ENCODE measurements at places on chromosomes 5 and 9. TPM values are rescaled to one million over a fixed set of nuclear protein-coding genes. Genes with fewer than 3 reads are reported as not detected.

LRSAM1 gene
- 11.5 TPM for total RNA-seq

PROB1 gene
- 0.33 TPM for total RNA-seq

KIF12 gene
- total RNA-seq, result 2.0 TPM

PLK2 gene
- 95.9 TPM for total RNA-seq

HACD4 gene
- 0.80 TPM for total RNA-seq

C9orf153 gene
- total RNA-seq, result not detected

CRB2 gene
- 0.09 TPM for total RNA-seq

Data from A549 treated with CpdA at 1 μM for 4 hours (cell line).